Fibroblast of villous mesenchyme (primary cell): ENCODE measurements at places on chromosomes 2 and 18. TPM values are rescaled to one million over a fixed set of nuclear protein-coding genes. Genes with fewer than 3 reads are reported as not detected.

Gene HTR2B
- 109 and 159 TPM in 2 replicates for total RNA-seq

Gene C1GALT1C1L
- 0.86 and 1.3 TPM in 2 replicates for total RNA-seq

Gene GAD1
- total RNA-seq = 0.32 TPM in 1 of 2 replicates, not detected in the other

Gene HOXD12
- total RNA-seq = not detected in 2 replicates

Gene TSHZ1
- 11.9 and 13.4 TPM in 2 replicates for total RNA-seq

Gene RAX
- not detected in 2 replicates for total RNA-seq

Gene KLHL14
- not detected in 2 replicates for total RNA-seq

Gene ARHGEF33
- total RNA-seq = 0.32 and 0.43 TPM in 2 replicates

Gene NT5DC4
- total RNA-seq = not detected in 2 replicates

Gene POTEI
- total RNA-seq = under 0.01 TPM in 1 of 2 replicates, not detected in the other

Gene REEP1
- under 0.01 TPM in 1 of 2 replicates, not detected in the other for total RNA-seq

Gene CREB1
- total RNA-seq = 22.5 and 32.4 TPM in 2 replicates

Gene SCN3A
- under 0.01 TPM in 1 of 2 replicates, not detected in the other for total RNA-seq

Gene FRZB
- 0.32 and 0.43 TPM in 2 replicates for total RNA-seq

Gene SUPT7L
- 36.1 and 38.4 TPM in 2 replicates for total RNA-seq

Gene EGR4
- not detected in 2 replicates for total RNA-seq

Gene UGT1A5
- total RNA-seq = not detected in 2 replicates

Gene CCDC150
- 8.7 and 13.0 TPM in 2 replicates for total RNA-seq

Gene RGPD4
- total RNA-seq = not detected in 2 replicates

Gene BMP10
- total RNA-seq = not detected in 2 replicates

Gene PLCD4
- total RNA-seq = 0.97 and 2.2 TPM in 2 replicates

Gene ANKRD30BL
- total RNA-seq = not detected in 2 replicates

Gene MTCL1
- 59.6 and 80.5 TPM in 2 replicates for total RNA-seq

Gene MSH6
- total RNA-seq = 42.2 and 46.2 TPM in 2 replicates

Gene CCDC68
- total RNA-seq = 3.5 and 9.1 TPM in 2 replicates

Gene TRABD2A
- 1.3 and 1.7 TPM in 2 replicates for total RNA-seq
